ENCODE measurements at places on chromosomes 12 and 14.

DNA sequence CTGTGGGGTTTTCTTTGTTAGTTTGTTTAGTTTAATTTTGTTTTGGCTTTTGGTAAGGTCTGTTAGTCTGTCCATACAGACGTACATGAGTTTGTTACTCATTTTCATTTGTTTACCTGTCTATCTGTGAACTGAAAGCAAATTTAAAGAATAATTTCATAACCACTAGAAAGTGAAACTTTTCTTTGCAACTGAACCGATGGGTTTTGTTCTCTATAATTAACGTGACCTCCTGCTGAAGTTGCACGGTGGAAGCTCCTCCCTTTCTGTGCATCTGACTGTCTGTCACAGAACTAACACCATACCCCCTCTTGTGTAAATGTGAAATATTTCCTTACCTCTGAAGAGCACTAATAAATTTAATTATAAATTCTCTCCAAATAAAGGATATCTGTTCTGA, 595.5 kb downstream of the GALC start:
- no peak for DNase-seq

DNA sequence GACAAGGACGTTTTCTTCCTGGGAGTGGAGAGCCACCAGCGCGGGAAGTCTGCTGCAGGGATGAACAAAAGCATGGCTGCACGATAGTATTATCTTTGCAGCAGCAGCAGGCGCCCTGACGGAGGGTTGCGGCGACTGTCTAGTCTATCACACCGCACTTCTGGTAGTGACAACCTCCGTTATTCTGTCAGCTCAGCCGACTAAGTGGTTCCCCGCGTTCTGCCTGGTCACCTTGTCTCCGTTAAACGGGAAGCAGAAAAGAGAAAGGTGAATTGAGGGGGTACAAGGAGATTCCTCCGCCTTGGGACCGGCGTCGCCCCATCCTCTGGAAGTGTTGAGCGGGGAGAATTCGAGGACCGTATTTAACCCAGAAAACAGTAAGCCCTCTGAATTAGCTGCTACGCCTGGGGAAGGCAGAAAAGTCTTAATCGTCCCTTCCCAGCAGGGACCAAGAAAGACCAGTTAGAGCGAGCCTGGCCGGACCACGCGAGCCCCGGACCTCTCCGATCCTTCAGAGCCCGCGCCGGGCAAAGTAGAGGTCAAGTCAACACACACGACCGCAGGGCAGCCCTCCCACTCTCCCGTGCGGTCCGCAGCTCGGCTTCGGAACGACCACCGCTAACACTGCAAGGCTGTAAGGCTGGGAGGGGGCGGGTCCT, 536 bp upstream of the DAAM1 start:
- DNase-seq: peak; percentile 5

DNA sequence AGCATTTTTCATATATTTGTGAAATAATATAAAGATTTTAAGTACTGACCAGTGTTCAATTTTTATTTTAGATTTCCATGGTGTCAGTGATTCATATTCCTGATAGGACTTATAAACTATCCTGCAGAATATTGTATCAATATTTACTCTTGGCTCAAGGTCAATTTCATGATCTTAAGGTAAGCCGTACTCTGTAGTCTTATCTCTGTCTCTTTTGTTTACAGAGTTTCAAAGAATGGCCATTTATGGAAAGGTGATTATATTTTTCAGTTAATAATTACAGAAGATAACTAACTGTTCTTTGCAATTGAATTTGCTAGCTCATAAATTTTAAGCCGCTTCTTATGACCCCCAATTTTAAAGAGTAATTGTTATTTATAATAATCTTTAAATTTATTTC, 27.9 kb downstream of the CGRRF1 start:
- no peak for DNase-seq

GRCh38 chr12:32754111-32754510, 1.6 kb downstream of the YARS2 start:
- DNase-seq: no peak

DNA sequence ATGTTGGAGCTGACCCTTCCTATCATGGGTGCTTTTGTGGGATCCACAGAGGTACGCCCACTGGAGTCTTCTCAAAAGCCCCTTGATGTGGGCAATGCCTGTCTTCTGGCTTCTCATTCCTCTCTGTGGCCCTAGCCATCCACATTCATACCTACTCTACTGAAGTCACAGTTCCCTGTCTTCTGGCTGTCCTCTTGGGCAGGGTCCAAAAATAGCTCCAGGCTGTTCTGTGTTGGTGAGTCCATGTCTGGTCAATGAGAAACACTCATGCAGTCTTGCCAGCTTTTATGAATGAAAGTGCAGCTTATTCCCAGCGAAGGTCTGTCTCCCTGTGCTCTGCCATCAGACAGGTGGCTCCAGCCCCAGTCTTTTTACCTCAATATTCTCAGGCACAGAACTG, 135.9 kb upstream of the MDM1 start:
- DNase-seq: no peak

DNA sequence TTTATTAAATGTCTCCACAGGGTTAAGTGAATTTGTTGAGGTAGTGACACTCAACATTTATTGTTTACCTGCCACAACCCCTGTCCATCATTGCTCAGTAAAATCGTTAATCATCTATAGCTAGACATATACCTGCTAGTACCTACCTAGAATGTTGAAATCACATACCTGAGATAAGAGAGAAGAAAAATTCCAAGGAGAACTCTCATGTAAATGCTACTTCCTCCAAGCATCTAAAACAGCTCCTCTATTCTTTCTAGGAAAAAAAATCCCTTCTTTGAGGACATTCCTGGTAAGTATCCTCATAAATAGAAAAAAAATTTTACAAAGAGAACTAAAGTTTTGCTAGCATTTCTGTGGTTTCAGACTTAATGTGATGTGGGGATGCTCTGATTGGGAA, 325.1 kb downstream of the DAD1 start:
- no peak for DNase-seq

DNA sequence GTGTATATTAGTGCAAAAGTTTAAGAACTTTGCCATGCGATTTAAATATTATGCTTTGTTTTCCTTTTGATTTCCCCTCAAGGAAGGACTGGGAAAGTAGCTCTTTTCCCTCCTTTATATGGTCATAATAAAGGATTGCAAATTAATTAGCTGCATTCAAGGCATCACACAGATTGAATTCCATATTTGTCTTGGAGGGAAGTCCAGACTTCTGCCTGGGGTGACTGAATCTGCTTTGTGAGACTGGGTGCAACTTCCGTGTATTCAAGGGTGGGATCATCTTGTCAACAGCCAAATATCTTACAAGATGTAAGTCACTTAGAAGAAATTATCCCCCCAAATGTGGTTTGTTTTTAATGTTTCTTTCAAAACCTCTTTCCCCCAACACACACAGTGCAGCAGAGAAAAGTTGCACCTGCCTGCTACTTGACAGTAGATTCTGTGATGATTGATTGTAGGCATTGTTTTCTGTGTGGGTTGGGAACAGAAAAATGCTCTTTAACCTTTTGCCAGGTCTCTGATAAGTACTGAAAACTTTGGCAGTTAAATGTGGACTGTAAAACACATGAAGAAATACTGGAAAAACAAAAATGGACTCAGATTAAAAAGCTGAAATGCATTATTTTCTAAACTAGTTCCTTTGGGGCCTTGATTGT, 28.4 kb downstream of the STK38L start:
- no peak for DNase-seq

- no peak for DNase-seq
These were observed 35.7 kb downstream of the GNPTAB start for GRCh38 chr12:101795013-101795412.

- no peak for DNase-seq
These were observed 21.1 kb downstream of the BRI3BP start for GRCh38 chr12:125014526-125014925.

- DNase-seq: no peak
These were observed 21.9 kb downstream of the YBX3 start for GRCh38 chr12:10701131-10701681.

GRCh38 chr12:75834591-75834990, 197.0 kb downstream of the PHLDA1 start:
- no peak for DNase-seq

GRCh38 chr14:93114713-93115068, 1.0 kb downstream of the ITPK1 start:
- DNase-seq: no peak

- no peak for DNase-seq
These were observed 1086.9 kb downstream of the TMEM121 start for GRCh38 chr14:106613256-106613655.

- DNase-seq: no peak
These were observed 6.8 kb downstream of the PPP1R36 start for GRCh38 chr14:64556526-64556925.

DNA sequence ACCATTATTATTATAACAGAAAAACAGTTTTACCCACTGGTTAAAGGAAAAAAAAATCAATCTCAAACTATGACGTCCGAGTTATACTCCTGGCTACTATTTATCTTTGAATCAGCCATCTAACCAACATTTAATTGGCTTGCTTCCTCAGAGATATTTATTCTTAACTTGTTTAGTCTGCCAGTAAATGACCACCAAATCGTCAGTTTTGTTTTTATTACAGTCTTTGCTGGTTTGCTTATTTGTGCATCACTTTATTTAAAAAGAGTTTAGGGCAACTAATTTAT, 71.2 kb downstream of the RASSF8 start:
- DNase-seq: no peak

DNA sequence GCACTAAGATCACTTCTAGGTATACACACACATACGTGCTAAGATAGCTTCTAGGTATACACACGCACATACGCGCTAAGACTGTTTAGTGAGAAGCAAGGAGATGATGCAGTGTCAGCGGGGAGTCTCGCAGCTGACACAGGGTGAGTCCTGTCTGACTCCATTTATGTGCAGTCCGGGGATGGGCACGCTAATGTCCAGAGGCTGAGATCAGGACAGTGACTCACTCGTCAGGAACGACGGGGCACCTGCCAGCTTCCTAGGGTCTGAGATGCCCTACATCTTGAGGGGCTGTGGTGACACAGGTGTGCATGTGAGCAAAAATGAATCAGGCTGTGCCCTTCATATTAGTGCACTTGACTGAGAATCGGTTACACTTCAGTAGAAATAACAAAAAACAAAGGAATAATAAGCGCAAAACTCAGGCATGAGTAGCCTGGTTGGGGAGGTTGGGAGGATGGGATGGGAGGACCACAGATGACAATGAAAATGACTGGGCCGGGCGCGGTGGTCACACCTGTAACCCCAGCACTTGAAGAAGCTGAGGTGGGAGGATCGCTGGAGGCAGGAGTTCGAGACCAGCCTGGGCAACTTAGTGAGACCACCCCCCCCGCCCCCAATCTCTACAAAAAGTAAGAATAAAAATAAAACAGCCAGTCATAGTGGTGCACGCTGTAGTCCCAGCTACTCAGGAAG, 29.1 kb upstream of the ULK1 start:
- DNase-seq: no peak

All from activated CD4-positive, CD25-positive, alpha-beta regulatory T cell (primary cell).